ENCODE measurements at places on chromosomes 5 and 9. TPM values are rescaled to one million over a fixed set of nuclear protein-coding genes. Genes with fewer than 3 reads are reported as not detected.

CDC20B gene
- total RNA-seq, result not detected

C9orf153 gene
- 0.32 TPM for total RNA-seq

SPINK4 gene
- total RNA-seq, result not detected

FAM169A gene
- 7.4 TPM for total RNA-seq

IFNA21 gene
- total RNA-seq, result not detected

HMGCS1 gene
- total RNA-seq, result 58.9 TPM

DNAI1 gene
- total RNA-seq, result not detected

PSD2 gene
- not detected for total RNA-seq

DNA sequence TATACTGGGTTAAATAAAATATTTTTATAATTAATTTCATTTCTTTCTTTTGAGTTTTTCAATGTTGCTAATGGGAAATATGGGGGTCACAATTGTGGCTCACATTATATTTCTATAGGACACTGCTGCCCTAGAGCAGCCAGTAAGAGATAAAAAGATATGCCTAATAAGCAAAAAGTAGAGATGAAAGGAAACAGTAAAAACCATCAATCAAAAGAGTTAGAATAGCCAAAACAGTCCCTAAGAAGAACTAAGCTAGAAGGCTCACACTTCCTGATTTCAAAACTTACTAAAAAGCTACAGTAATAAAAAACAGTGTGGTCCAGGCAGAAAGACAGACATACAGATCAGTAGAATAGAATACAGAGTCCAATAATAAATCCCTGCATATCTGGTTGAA, 104.4 kb downstream of the FANCC start:
- DNase-seq, result no peak

DNA sequence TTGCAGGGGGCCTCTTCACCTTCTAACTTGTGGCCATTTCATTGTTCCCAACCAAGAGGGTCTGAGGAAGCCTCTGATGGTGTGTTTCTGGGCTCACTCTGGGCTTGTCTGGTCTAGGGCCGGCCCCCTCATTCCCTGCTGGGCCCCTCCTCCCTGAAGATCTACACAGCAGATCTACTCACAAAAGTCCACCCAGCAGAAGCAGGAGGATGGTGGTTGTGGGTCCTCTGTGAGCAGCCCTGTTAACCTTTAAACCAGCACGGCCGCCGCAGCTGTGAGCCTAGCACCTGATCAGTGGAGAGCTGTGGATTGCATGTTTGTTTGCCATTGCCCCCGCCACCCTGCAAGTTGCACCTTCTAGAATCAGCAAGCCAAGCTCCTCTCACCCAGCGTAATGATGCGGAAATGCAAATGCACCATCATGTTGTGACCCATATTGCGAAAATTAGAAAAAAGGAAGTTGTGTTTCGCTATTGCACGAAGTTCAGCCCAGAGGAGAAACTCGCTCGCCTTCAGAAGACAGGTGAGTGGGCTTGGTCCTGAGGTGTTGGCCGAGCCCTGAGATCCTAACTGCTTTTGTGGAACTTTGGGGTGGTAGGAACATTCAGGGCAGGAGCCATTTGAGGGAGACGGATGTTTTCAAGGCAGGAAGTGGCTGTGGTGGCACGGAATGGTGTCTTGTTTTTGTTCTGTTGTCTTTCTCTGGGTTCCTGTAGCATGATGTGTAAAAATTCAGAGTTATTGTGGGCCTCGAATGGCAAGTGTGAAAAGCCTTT, 16.7 kb downstream of the FGD3 start:
- peak; percentile 64 for DNase-seq

- DNase-seq, result no peak
Observed at GRCh38 chr5:145632701-145633100, 202.4 kb downstream of the PRELID2 start.

GRCh38 chr5:56959326-56959725, 7.4 kb upstream of the MIER3 start:
- DNase-seq, result no peak

DNA sequence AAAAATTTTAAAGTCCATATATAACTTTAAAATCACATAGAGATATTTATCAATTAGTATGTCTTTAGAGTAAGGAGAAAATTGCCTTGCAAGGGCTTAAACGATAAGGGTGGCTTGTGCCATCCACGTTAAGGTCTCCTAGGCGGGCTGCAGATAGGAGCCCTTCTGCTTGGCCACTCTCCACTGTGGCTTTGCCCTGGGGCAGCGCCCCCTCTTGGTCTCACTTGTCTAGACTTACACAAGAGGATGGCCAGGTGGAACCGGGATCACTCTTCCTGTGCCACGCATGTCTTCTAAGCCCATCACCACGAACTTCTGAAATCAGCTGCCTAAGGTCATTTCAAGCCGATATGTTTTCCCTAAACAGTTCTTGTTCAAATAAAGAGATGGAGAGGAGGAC, 2.9 kb downstream of the FPGS start:
- DNase-seq, result no peak

DNA sequence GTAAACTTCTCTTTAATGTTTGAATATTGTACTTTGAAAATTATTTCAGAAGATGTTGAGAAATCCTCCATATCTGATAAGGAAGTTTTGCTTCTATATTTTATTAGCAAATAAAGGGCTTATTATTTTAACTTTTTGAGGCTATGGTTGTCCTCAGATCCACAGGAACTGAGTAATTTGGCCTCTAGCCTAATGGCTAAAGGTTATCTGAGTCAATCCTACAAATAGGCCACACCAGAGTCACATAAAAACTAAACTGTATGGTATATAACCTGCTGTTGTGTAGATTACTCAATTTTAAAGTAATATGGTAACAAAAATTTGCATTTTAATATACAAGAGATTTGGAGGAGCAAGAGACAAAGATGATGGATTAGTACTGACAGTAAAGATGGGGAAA, 549.2 kb upstream of the GRAMD2B start:
- DNase-seq, result no peak

DNA sequence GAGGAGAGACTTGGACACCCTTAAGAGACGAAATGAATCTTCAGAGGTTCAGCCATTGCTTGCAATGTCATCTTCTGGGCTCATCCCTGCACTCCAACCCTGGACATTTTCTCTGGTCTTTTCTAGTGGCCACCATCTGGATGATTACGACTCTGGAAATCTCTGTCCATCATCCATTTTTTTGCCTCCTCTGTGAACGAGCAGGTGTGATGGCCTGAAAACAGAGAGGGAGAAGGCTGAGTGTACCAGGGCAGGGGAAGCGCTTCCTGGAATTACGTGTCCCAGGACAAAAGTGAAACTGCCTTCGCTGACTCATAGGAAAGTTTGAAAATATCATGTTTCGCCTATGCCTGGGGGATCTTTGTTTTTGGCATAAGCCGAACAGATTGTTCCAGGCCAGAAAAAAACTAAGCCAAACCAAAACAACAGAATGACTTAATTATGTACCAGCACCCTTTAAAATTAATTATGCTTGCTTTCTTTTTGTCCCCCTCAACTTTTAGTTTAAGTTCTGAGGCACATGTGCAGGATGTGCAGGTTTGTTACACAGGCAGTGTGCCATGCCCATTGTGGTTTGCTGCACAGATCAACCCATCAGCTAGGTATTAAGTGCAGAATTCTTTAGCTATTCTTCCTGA, 31.9 kb downstream of the ANKRD33B start:
- peak; percentile 78 for DNase-seq

DNA sequence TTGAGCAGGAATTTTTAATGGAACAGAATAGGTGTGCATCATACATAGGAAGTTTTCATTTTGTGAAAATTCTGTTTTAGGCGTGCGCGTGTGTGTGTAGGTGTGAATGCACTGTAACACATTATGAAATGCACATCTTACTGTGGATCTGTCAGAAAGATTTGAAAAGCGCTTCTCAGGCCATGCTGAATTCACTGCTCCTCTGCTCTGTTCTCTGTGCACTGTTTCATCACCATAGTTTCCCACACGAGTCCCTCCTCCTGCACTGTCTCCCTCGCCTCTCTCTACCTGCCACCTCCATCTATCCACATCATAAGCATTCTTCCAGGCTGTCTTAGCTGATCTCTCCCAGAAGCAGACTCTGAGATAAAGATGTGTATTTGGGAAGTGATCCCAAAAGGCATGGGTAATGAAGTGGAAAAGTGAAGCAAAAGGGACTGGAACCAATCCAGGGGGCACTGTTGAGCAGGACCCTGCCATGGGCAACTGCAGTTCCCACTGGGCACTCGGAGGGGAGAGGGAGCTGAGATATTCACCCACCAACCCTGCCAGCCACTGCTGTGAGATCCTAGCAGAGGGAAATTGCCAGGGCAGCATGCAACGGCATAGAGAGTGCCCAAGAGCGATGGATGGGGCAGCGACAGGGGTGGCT, 65.9 kb downstream of the GABBR2 start:
- DNase-seq, result no peak

DNA sequence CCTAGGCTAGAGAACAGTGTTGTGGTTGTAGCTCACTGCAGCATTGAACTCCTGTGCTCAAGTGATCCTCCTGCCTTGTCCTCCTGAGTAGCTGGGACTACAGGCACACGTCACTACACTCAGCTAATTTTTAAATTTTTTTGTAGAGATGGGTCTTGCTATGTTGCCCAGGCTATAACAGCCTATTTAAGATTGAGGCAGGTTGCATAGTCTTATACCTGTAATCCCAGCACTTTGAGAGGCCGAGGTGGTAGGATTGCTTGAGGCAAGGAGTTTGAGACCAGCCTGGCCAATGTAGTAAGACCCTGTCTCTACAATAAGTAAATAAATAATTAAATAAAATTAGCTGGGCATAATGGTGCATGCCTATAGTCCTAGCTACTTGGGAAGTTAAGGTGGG, 79.9 kb downstream of the VPS13A start:
- no peak for DNase-seq

- no peak for DNase-seq
Observed at GRCh38 chr5:160640406-160640805, 211.6 kb downstream of the ATP10B start.

- no peak for DNase-seq
Observed at GRCh38 chr9:121781701-121782464, 130.4 kb downstream of the DAB2IP start.

GRCh38 chr9:17488662-17489061, 90.2 kb upstream of the SH3GL2 start:
- no peak for DNase-seq

DNA sequence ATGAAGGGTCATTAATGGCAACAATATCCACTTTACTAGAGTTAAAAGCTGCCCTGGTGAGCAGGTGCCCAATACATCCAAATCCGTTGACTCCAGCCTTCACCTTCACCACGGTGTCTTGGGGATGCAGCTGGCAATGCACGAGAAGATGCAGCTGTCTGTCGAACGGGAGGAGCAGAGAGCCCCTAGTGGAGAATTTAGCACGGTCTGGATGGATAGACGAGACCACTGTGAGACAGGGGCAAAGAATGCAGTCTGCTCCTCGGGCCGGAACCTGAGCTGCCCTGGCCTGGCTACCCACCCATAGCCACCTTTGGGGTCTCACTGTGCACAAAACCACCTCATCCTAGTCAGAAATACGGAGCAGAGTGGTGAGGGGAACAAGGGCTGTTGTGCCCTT, 35.1 kb downstream of the ADRA1B start:
- DNase-seq, result no peak

All from CD4-positive, CD25-positive, alpha-beta regulatory T cell (primary cell).